Caudate nucleus (tissue), 63 donors: ENCODE measurements at places on chromosomes 13 and 19.

- no peak for DNase-seq
Observed at GRCh38 chr13:40172878-40173277, 493.6 kb downstream of the FOXO1 start.

- no peak for DNase-seq
Observed at GRCh38 chr19:52688335-52688734, 46.5 kb downstream of the ZNF611 start.

DNA sequence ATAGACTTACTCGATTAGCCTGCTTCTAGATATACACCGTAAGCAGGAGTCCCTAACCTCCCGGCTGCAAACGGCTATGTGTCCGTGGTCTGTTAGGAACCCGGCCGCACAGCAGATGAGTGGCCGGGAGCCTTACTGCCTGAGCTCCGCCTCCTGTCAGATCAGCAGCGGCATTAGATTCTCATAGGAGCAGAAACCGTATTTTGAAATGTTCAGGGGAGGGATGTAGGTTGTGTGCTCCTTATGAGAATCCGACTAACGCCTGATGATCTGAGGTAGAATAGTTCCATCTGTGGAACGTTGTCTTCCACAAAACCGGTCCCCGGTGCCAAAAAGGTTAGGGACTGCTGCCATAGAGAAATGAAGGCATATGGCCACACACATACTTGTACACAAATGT lies 1491.9 kb downstream of the SLITRK5 start:
- DNase-seq: no peak

- no peak for DNase-seq
Observed at GRCh38 chr13:43016226-43016625, 7.2 kb upstream of the DNAJC15 start.

DNA sequence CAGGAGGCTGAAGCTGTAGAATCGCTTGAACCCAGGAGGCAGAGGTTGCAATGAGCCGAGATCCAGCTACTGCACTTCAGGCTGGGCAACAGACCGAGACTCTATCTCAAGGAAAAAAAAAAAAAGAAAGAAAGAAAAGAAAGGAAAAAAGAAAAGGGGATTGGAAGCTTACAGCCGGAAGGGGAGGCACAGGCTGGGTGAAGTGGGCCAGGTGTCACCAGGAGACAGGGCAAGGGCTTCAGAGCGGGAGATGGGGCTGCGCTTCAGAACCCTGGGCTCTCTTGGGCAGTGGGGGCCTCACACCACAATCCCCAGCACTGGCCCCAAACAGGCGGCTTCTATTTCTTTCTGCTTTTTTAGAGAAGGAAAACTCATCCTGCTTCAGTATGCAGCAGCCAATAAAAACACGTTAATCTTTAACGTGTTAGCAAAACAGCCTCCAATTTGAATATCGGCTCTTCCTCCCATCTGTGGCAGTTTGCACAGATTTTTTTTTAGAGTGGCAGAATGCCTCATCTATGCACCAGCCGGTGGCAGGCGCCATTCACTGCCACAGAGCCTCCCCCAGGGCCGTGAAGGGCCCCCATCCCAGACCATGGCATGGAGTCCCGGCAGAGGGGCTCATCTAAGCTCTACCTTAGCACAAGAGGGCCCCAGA lies 46.6 kb upstream of the C19orf12 start:
- no peak for DNase-seq

- DNase-seq: no peak
Observed at GRCh38 chr13:113518076-113518803, 27.7 kb upstream of the DCUN1D2 start.

GRCh38 chr13:44364345-44365000 lies 9.2 kb upstream of the SERP2 start:
- DNase-seq: no peak

DNA sequence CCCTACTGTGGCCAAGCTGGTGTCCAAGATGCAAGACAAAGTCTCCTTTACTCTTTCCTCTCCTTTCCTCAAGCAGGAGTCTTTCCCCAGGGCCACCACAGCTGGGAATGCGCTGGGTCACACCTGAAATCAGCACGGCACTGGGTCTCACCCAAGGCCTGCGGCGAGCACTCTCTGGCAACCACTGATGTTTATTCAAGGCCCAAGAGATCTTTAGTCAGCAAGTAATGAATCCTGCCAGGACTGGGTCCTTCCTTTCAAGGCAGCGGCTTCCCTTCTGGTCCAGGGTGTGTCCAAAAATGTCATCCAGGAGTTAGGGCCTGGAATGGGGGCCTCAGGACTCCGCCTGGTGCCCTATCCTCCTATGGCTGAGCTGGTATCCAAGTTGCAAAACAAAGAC lies 24.1 kb downstream of the BLOC1S3 start:
- no peak for DNase-seq

GRCh38 chr13:28423010-28423409 lies 71.9 kb downstream of the FLT1 start:
- peak; percentile 2 for DNase-seq

- no peak for DNase-seq
Observed at GRCh38 chr19:7230826-7231225, 63.4 kb downstream of the INSR start.
